Stimulated activated CD8-positive, alpha-beta memory T cell treated with anti-CD3 and anti-CD28 coated beads, Interleukin-7, amount 100 ng/mL, for 1 hour (primary cell): ENCODE measurements at places on chromosomes 7 and 10.

GRCh38 chr10:88841316-88842111, 10.1 kb downstream of the ANKRD22 start:
- no peak for DNase-seq

GRCh38 chr7:158093156-158093796, 494.3 kb downstream of the PTPRN2 start:
- DNase-seq: no peak

- DNase-seq: no peak
Observed at GRCh38 chr10:105952153-105952552, 1212.4 kb downstream of the SORCS1 start.

- DNase-seq: no peak
Observed at GRCh38 chr7:69722843-69723242, 124.6 kb downstream of the AUTS2 start.

DNA sequence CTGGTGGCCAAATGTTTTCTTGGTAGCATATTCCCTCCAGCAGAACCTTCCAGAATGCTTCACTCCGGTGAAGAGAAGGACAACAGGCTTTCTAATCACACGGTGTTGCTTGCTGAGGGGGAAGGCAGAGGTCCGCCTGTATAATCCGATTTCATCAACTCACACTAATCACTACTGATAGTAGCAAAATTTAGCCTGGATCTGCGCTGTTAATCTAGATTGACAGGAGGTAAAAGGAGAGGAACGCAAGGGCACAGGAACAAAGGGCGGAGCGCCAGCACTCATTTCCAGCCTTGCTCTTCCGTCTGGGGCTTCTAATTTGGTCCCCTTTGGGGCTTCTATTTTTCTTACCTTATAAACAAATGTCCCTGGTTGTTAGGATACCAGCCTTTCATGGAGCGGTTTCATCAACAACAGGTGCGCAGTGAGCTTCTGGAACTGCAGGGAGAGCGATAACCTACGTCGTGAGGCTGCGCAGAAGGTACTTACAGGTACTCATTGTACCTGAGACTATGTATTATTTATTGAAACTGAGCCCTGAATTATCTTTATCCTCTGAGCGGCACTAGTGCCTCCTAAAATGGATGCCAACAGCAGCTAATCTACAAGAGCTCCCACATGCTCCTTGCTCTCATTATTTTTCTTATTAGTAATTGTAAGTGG, 150.6 kb downstream of the CACNB2 start:
- no peak for DNase-seq
